ENCODE measurements at places on chromosomes 5 and 9.

- DNase-seq = no peak
Observed at GRCh38 chr9:133367778-133368177, 8.1 kb downstream of the SURF4 start.

GRCh38 chr5:133041157-133041784 is 10.5 kb upstream of the HSPA4 start:
- DNase-seq = no peak

GRCh38 chr9:91084896-91085516 is 276.7 kb downstream of the AUH start:
- DNase-seq = no peak

DNA sequence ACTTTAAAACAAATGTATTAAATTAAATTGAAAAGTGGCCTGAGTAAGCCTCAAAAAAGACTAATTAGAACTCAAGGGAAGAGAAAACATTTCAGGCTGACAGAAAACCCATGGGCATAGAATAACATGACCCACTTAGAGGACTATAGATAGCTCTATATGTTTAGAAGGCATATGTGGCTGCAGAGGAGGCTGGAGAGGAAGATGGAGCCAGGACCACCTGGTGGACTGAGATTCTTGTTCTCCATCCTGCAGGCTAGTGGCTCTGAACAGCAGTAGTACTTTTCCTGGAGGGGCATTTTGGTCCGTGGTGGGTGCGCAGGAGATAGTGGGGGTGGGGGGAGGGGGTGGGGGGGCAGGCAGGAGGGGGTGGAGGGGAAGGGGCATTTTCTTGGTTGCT is 10.3 kb upstream of the NPR2 start:
- DNase-seq = no peak

DNA sequence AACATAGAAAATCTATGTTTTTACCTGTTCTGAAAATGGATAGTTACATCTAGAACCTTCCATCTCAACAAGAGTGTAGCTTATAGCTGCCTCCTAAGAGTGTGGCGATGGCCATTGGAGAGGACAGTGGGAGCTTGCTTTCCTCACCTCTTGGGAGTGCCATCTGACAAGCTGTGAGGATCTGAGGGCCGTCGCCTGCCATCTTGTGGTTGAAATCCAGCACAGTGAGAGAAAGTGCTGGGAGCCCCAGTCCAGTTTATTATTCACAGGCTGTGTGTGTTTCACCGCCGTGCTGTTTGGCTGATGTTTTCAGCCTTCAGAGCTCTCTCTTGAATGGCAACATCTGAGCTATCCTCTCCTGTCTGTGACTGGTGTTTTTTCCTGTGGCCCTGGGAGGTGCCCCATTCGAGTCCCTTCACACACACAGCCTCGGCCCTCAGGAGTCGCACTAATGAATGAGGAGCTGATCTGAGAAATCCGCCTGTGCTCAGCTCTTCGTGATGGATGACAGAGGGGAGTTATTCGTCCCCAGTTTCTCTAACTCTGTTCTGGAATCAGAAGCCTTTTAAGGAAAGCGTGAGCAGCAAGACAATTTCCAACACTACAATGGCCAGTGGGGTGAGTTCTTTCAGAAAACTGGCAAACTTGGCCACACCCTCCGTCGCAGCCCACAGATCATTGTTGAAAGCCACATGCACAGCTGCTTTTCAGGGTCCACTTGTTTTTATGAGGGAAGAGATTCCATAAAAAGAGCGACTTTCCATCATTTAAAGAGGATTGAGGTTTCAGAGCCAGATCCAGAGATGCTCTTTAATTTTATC is 170.3 kb downstream of the PDZD2 start:
- DNase-seq = peak; percentile 61

- DNase-seq = no peak
Observed at GRCh38 chr5:59491945-59492344, 401.6 kb downstream of the PDE4D start.

- no peak for DNase-seq
Observed at GRCh38 chr5:67813877-67814539, 401.5 kb upstream of the PIK3R1 start.

DNA sequence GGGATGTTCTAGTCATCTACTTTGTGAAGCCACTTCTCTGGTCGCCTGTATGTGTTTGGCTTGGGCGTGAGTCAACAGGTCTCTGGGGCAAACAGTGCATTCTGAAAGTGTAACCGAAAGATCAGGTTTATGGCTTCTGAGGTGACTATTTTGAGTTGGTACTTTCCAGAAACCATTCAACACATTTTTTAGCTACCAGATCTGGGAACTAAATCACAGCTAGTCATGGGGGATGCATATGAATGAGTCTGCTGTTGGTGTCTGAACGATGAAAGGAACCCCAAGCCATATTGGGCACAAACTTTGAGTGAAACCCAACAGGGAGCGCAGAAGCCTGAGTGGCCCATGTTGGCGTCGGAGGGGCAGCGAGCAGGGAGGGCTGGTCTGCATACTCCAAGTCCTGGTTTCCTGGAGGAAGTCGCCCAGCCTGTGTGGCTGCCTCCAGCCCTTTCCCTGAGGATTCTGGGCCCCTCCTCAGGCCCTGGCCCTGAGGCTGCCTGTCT is 35.3 kb downstream of the UBE2QL1 start:
- no peak for DNase-seq

DNA sequence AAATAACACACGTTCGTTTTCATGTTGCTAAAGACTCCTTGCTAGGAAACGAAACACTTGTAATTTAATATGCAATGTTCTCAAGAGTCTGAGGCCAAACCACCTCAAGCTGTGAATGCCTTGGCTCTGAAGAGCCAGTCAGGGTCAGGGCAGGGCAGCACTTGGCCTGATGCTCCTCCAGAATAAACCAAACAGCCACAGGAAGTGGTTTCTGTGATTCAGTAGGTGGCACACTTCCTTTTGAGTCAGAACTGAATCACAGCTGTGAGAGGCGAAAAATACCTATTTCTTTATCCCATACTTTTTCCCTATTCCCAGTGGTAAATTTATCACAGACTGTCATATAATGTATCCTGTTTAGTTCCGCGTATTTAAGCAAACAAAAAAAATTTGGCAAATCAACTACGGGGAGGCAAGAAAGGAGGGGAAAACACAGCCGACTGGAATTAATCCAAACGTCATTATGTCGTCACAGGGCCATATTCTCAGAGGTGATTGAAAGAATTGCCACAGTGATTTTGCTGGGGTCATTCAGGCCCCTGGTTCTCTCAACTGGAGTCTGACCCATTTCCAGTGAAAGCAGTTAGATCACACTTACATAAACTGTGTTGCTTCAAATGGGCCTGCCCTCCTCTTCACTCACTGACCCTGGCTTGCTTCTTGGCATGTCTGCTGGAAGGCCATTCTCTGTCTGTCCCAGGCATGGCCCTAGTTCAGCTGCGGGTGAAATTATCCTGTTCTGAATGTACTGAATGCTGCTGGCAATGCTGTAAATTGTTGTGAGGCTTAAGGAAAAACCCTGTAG is 71.2 kb downstream of the ARRDC3 start:
- DNase-seq = peak; percentile 99

- no peak for DNase-seq
Observed at GRCh38 chr9:115808695-115809094, 344.9 kb upstream of the PAPPA start.

DNA sequence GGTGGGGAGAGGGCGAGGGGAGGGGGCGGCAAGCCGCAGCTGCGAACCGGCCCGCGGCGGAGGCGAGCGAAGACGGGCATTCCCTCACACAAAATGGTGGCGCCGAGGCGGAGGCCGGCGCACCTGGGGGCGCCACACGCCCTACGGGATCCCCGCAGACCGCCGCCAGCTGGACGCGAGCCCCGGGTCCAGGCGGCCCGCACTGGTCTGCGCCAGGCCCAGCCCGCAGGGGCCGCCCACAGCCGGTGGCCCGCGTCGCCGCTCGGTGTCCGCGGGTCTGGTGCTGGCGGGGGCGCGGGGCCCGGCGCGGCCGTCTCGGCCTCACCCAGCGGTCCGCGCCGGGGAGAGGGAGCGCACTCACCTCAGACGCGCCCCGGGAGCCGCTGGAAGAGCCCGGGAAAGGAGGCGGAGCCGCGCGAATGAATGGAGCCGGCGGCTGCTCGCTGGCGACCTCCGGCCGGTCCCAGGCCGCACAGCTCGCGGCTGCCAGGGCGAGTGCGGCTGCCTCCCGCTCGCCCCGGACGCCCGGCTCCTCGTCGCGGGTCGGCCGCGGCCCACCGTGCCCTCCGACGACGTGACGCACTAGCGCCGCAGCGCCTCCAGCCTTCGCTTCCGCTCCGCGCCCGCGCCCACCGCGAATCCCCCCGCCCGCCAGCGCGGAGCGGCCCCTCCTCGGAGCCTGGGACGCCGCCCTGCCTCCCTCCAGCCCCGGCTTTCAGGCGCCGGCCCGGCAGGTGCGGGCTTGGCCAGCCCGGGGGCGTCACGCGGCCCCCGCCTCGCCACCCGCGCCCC is at the start of gene FAM169A:
TSS of gene FAM169A (minus strand) at position 584 of the 792 bp plus-strand sequence. CDS start 24,711 bp downstream, outside the sequence.
- no peak for DNase-seq

DNA sequence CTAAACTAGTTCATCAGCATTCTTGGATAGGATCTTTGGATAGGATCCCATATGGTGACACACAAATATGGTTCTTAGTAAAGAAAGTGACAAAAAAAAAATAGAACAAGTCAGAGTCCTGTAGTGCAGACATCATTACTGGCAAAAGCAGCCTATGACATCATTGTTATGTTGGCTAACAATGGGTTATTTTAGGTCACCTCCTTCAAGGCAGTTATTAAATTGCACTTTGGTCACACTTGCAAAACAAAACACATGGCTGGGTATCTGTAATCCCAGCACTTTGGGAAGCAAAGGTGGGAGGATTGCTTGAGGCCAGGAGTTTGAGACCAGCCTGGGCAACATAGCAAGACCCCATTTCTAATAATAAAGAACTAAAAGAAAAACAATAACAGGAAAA is 185.9 kb downstream of the KIAA0825 start:
- peak; percentile 8 for DNase-seq

GRCh38 chr9:82188817-82189216 is 200.2 kb downstream of the SPATA31D1 start:
- DNase-seq = no peak

DNA sequence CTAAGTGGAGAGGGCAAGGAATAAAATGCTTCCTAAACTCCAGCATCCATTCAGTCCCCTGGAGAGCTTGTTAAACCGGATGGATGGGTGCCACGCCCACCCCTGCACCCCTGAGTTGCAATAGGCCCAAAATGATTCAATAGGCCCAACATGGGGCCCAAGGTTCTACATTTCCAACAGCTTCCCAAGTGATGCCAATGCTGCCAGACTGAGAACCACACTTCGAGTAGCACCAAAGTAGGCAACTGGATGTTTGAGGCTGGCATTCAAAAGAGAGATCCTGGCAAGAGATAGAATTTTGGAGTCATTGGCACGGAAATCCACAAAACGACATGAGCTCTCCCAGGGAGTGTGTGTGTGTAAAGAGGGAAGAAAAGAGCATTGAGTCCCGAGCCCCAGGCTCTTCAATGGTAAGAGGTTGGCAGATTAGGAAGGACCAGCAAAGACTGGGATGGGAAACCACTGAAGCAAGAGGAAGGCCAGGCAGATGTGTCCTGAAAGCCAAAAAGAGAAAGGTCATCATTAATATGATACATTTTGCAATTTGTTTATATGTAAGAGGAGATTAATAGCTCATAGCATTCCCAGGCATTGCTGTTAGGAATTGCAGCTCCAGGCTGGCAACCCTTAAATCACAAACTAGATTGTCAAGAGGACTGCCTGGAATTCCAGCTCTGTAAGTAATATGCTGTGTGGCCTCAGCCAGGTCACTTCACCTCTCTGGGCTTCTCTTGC is 130.6 kb downstream of the KCNIP1 start:
- DNase-seq = no peak

- no peak for DNase-seq
Observed at GRCh38 chr5:113864437-113864836, 350.9 kb downstream of the YTHDC2 start.

DNA sequence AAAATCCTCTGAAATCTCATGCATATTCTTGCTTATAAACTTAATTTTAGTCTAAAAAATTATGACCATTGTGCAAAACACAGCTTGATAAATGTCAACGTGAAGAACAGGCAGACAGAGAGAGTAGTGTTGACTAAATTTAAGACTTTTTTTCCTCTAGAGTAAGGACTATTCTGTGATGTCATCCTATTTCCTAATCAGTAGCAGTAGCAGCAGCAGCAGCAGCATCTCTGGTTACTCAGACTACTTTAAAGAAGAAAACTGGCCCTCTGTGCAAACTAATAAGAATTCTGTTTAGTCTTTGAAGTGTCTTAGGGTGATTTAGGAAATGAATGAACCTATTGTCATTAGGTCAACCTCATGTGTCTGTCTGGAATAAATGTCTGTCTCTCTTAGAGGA is 403.0 kb downstream of the HINT1 start:
- DNase-seq = no peak

DNA sequence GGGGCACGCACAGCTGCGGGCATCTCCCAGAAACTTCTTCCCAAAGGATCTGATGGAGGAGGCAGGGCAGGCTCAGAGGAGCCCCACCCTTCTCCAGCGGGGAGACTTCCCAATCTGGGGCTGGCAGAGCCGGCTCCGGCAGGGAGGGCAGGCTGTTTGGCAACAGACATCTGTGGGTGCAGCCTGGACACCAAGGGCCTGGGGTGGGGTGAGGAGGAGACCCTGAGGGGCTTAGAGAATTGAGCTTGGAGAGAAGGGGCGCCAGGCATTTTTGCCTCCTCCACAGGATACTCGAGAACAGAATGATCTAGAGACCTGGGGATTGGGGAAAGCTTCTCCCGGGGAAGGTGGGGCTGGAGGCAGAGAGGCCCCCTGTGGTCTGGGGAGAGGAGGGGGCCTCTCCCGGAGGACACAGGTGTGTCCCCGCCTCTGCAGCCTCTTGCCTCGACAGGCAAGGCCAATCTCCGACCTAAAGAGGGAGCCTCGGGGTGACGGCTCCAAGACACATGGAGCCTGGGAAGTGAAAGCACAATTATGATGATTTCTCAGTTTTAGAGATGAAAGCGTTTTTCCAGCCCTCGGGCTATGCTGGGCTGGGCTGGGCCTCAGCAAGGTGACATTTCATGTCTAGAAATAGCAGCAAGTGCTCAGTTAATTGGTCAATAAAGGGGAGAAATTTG is 8.4 kb downstream of the LHX3 start:
- no peak for DNase-seq

GRCh38 chr9:98873951-98874371 is 66.5 kb downstream of the GALNT12 start:
- DNase-seq = no peak
